ENCODE measurements at places on chromosomes 3 and 15.

GRCh38 chr3:189389346-189389745 lies 217.6 kb downstream of the TPRG1 start:
- no peak for DNase-seq

- DNase-seq = no peak
Observed at GRCh38 chr3:40054568-40055222, 245.3 kb downstream of the MYRIP start.

DNA sequence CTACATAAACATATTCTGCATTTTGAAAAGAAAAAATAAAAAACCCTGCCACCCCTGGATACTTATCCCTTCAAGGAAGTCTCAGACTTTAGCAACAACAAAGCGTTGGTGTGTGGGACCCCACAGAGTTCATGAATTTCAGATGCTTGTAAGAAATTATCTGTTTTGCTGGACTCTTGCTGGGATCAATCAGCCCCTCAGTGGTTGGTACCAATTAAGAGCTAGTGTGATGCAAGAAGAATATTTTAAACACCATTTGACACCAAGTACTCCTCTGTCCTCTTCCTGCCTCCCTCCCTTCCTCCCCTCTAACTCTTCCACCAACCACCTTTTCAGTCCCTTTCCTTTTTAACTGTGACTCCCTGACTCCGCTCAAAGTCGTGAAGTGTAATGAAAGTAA lies 51.5 kb downstream of the SST start:
- DNase-seq = no peak

- no peak for DNase-seq
Observed at GRCh38 chr3:152959307-152959706, 124.4 kb downstream of the P2RY1 start.

GRCh38 chr3:71245971-71246880 lies 337.3 kb downstream of the FOXP1 start:
- DNase-seq = no peak

GRCh38 chr3:185316740-185317412 lies 46.1 kb upstream of the MAP3K13 start:
- no peak for DNase-seq
